AG04450 (cell line): ENCODE measurements at places on chromosomes 3 and 15.
A peak's percentile ranks its signal among the peaks of the same experiment; 100 is the strongest.

DNA sequence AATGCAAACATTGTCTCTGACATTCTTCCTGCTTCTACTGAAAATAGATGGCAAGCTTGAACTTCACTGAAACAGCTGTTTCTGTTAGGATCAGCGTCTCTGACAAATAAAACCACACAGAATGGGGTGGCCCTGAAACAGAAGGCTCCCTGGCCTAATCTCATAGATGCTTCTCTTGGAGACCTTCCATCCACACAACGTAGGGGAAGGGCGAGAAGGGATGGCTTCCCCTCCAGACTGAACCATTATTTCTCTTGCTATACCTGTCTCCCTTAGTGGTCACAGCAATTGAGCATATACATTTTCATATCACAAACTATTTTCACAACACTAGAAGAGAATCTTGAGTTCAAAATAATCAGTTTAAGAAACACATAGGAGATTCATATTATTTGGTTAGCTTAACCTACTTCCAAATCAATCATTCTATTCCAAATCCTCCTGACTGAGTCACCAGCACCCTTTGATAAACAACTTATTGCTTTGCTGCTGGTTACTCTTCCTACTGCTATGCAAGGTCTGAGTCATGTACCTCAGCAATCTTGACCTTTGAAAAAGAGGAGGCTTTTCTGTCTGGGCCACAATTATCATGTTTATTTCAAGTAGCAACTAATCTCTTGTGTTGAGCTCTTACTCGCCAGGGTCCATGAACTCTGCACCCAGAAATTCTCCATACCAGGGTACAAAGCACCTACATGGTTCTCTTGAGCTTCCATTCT lies 45.5 kb downstream of the CBLB start:
- peak; percentile 85 for DNase-seq

DNA sequence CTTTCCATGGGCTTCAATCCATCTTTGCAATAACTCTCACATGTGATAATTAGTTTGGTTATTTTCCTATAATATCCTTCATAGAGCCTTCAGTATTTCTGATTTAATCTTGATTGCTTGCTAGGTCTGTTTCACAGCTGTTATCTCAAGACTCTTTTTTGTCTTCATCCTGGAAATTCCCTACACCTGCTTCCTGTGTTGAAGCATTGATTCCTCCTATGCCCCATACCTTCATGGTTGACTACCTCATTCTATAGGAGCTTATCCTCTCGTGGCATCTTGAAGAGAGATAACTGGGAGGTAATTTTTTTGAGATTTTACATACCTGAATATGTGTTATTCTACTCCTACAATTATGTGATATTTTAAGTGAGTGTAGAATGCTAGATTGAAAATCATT lies 26.7 kb downstream of the PIK3CA start:
- no peak for DNase-seq

- no peak for DNase-seq
Observed at GRCh38 chr3:126461450-126462070, 14.1 kb downstream of the ZXDC start.

DNA sequence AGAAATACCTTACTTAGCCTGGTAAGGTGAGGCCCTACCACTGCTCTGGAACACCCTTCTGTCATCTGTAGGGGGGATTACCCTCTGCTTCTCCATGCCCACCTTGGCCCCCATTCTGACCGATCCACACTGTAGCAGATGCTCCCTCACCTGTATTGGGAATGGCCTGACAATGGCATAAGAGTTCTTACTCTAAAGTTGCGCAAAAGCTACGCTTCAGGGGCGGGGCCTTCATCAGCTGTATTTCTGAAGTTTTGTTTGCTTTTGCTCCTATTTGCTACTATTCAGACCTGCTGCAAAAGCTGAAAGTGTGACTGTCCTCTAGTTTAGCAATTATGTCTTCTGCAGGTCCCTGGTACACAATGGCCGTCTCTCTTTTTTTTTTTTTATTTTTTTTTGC lies 252.6 kb downstream of the TLE3 start:
- no peak for DNase-seq
